Upper lobe of left lung (tissue), 6 donors: ENCODE measurements at places on chromosomes 3 and 15.

- DNase-seq = no peak
Measured at GRCh38 chr3:169085827-169086226, 577.7 kb downstream of the MECOM start.

DNA sequence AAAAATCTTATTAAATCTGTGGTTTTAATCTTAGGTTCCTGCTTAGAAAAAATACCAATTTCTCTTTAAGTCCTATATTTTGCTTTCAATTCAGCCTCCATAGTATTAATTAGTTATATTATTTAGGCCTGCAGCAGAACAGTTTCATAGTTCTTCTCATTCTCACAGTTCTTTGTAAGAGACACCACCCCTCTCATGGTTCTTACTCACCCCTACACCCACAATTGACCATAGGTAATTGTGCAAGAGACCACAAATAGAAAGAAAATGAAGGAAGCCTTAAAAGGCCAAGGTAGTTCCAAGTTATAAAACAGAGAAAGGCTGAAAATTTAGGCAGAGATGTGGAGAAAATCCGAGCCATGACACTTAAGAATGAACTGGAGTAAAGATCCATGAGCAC lies 415.3 kb downstream of the TIGIT start:
- no peak for DNase-seq

GRCh38 chr3:163773136-163773535 lies 1305.2 kb downstream of the SI start:
- no peak for DNase-seq

- DNase-seq = peak; percentile 35
Measured at GRCh38 chr3:94098452-94098851, 35.6 kb downstream of the NSUN3 start.

- no peak for DNase-seq
Measured at GRCh38 chr3:194164861-194165260, 28.9 kb downstream of the HES1 start.

GRCh38 chr15:83164111-83164770 lies 43.4 kb downstream of the HDGFL3 start:
- DNase-seq = no peak

GRCh38 chr3:31448035-31448881 lies 84.5 kb upstream of the STT3B start:
- DNase-seq = peak; percentile 48
